NCI-H345 (cell line): ENCODE measurements at places on chromosomes 5 and 9.
A peak's percentile ranks its signal among the peaks of the same experiment; 100 is the strongest.

GRCh38 chr9:35682051-35682450 lies 7.7 kb downstream of the TPM2 start:
- no peak for DNase-seq

- no peak for DNase-seq
Observed at GRCh38 chr9:26880262-26880661, 12.3 kb downstream of the CAAP1 start.

DNA sequence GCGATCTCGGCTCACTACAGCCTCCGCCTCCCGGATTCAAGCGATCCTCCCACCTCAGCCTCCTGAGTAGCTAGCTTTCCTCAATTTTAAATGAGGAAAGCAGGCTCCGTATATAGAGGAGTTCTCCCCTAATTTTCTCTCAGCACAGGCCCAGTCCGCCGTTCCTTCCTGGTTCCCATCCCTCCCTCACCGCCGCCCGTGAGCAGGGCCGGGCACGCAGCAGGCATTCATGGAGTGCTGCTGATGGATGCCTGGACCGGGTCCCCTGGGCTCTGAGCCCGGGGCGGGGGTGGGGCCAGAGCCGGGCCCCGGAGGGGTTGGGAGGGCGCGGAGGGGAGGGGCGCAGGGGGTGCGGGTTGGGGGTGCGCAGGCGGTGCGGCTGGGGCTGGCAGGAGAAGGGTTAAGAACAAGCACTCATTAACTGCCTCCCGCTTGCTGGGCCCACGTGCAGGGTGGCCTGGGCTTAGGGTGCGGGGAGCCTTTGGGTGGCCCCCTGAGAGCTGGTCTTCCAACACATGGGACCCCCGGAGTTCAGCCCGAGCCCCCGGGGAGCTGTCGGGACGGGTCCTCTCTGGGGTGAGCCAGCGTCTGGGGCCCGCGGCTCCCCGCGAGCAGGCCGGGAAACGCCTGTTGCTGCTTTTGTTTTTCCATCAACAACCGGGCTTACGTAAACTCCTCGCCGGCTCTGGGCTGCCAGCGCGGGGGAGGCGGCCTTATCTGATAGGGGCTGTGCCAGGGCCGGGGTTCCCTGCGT lies 33.7 kb downstream of the LHX2 start:
- DNase-seq, result peak; percentile 38

DNA sequence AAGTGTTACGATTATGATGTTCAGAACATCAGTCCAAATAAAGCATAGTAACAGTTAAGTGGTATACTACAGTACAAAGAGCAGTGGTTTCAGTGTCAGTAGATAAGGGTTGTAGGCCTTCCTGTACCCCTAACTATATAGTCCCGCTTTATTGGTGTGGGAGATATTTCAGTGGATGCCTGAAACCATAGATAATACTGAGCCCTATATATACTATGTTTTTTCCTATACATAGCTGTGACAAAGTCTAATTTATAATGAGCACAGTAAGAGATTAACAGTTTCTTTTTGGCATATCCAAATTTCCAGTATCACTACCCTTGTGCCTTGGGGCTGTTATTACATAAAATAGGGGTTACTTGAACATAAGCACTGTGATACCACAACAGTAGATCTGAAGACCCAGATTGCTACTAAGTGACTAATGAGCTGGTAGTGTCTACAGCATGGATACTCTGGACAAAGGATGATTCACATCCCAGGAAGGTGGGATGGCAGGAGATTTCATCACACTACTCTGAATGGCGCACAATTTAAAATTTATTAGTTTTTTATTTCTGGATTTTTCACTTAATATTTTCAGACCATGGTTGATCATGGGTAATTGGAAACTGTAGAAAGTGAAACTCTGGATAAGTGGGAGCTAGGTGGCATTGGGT lies 119.3 kb downstream of the RPS23 start:
- DNase-seq, result no peak

DNA sequence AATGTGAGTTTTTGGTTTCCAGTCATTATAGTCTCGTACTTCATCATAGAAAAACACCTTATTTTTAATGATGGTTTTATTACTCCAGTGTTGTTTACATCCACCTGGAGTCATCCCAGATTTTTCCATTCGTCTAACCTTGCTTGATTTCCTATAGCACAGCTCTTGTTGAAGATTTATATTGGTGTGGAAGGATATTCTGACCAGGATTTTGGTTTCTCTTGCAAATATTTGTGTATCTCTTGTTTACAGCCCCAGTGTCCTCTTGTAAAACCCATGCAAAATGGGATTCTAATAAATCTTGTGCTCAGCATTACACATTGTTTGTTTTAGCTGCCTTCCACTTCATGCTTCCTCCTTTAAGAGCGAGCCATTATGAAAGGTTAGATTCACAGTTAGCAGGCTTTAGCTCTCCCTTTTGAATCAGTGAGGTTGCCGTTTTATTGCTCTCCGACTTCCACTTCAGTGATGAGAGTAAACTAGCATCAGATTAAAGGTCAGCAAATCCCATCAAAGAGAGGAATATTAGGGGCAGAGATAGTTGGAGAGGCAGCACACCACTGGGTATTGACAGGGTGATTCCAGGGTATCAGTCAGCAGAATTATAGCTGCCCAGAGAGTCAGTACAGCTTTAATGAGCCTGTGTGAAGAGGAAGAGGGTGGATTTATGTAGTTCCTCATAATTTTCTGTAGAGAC lies 157.1 kb downstream of the PBX3 start:
- DNase-seq, result peak; percentile 58

DNA sequence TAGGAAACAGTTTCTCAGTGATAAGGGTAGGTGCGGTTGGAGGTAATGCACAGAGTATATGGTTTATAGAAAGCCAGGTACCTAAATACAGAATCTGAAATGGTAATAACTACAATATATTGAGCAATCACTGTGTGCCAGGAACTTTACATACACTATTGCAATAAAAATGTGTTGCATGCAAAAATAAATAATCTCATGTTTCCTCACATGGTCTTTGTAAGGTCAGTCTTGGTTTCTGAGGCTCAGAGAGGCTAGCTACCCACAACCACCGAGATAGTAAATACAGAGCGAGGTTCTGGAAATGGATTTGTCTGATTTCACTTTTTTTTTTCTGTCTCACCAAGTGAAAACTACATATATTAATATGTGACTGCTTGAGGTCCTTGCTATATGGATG lies 128.9 kb downstream of the CAMK4 start:
- DNase-seq, result no peak

GRCh38 chr5:124745007-124745927 lies 1.2 kb downstream of the ZNF608 start:
- no peak for DNase-seq

DNA sequence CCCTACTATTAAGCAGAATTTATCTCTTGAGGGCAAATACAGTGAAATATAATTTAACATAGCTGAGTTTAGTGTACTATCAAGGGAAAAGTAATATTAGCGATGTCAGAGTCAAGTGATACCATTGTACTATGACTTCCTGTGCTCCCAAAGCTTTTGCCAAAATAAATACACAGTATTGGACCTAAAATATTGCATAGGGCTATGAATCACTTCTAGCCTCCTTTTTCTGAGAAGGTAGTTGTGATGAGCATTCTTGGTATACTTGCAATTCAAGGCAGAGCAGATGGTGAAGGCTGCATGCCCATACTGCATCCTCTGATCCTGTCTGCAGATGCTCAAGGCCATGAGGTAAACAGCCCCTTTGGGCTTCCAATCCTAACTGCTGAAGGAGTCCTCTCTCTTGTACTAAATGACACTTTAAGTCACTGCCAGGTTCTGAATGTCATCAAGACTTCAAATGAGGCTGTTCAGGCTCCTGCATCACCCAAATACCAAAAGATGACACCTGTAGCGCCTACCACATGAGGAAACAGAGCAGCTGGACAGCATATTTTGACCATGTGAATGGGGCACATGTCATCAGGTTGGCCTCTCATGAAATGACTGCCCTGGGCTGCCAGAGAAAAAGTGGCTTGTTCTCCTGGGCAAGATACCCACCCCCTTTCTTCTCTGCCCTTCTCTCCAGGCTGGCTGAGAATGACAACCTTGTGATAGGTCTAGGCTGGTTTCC lies 29.7 kb upstream of the PPP2CA start:
- no peak for DNase-seq

DNA sequence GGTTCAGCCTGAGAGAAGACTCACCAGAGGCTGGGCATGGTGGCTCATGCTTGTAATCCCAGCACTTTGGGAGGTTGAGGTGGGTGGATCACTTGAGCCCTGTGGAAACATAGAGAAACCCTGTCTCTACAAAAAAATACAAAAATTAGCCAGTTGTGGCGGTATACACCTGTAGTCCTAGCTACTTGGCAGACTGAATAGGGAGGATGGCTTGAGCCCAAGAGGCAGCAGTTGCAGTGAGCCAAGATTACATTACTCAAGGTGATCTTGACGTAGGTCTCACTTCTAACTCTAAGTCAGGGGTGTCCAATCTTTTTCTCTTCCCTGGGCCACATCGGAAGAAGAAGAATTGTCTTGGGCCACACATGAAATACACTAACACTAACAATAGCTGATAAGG lies 16.2 kb upstream of the ATP6V1G1 start:
- no peak for DNase-seq

DNA sequence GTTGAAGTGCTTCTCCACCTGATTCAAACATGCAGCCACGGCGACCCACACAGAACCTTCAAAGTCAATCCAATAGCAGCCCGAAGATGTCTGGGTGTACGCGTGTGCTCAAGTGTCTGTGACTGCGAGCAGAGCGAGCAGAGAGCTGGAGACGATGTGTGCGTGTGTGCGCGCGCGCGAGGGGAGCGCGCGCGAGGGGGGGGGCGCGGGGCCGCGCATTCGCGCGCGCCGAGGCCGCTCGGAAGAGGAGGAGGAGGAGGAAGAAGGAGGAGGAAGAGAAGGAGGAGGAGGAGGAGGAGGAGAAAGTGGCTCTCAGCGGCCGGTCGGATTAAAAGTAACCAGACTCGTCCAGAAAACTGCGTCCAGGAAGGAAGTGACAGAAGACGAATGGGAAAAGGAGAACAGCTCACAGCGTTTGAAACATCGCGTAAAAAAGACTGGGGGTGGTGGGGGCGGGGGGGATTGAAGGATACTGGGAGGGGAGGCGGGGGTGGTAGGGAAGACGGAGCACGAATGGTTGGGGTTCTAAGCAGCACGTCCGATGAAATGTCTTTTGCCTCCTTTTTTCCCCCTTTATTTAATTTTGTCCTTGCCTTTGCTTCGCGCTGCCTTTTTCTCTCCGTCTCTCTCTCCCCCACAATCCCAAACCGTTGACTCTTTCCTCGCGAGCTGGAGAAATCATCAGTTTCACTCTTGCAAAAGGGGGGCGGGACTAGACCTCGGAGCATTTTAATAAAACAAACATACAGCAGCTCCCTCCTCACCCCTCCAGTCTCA lies at the start of gene MEF2C:
TSS of gene MEF2C (minus strand) at position 126 of the 777 bp plus-strand sequence. CDS start 59,396 bp downstream, outside the sequence.
- peak; percentile 75 for DNase-seq

DNA sequence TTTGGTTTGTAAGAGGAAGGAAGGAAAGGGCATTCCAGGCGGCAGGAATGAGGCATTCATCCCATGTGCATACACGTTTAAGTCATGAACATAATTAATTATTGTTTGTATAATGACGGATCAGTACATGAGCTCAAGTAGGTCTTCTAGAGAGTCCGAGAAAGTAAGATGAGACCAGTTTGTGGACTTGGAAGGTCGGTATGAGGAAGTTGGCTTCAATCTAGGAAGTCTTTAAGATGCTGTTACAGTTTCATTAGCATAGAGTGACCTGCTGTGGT lies 2.1 kb downstream of the GTF3C4 start:
- DNase-seq, result no peak

- peak; percentile 69 for DNase-seq
Observed at GRCh38 chr9:77751341-77752091, 103.4 kb upstream of the GNA14 start.

GRCh38 chr9:120886490-120886967 lies 9.5 kb upstream of the PHF19 start:
- no peak for DNase-seq

- peak; percentile 6 for DNase-seq
Observed at GRCh38 chr9:23822261-23823169, 3.5 kb downstream of the ELAVL2 start.

GRCh38 chr5:6220346-6221088 lies 157.8 kb downstream of the MED10 start:
- no peak for DNase-seq

GRCh38 chr5:107422494-107422893 lies 248.2 kb downstream of the EFNA5 start:
- no peak for DNase-seq

DNA sequence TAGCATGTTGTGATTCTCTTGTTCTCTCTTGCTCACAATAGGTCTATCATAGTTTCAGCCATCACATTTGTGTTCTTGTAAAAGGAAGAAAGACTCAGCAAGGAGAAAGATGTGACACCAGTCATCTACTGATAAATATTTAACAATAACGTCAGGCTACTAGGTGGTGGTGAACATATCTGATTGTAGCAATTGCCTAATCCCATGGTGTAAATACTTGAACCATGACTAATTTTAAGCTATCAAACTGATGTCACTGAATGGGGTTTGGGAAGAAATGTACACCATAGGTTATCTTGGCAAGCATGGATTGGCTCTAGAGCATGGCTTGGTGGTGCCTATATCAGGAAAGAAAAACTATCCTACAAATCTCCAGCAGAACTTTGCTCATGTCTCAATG lies 16.6 kb downstream of the DMRTA1 start:
- DNase-seq, result no peak

GRCh38 chr5:149724130-149724840 lies 5.8 kb upstream of the PPARGC1B start:
- no peak for DNase-seq

DNA sequence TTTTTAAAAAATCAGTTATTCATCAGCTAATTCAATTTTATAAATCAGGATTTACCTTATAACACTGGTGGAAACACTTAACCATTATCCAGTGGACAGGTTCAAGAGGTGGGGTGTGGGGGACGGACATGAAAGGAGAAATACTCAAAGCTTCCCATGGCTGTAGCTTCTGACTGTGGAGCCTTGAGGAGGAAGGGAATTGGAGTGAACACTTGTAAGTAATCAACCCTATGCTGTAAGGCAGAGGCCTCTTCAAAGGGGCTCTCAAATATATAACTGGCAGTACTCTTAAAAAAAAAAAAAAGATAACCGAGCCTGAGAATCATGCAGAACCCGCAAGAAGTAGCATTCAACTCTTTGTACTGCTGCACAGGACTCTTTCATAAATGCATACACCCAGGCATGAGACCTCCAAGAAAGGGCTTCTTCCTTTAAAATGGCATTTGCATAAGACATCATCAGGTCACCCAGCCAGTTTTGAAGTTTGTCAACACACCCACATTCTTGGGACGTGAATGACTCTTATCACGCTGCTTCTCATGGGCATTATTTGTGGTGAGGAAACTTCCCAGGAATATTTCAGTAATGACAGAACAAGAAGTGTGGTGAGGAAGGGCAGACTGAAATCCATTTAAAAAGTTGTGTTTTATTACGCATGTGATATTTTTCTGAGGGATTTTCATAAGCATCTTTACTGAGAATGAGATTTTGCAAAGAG lies 8.1 kb downstream of the OSMR start:
- no peak for DNase-seq

DNA sequence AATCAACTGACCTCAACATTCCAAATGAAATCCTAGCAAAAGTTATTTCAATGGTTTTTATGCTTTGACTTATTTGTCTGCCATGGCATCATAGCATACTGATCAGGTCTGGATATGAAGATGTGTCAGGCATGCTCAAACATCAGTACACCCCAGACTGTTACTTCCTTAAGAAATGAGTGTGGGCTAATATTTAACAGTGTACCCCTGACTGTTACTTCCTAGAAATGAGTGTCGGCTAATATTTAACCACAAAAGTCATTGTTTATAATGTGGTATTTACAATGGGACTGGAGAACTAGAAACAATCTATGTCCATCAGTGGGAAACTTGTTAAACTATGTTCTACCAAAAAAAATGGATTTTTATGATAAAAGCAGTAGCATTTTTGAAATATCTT lies 38.1 kb upstream of the HNRNPA0 start:
- DNase-seq, result no peak

GRCh38 chr5:141560151-141560550 lies 58.6 kb downstream of the DIAPH1 start:
- peak; percentile 62 for DNase-seq
